ENCODE measurements at places on chromosomes 13 and 19.

DNA sequence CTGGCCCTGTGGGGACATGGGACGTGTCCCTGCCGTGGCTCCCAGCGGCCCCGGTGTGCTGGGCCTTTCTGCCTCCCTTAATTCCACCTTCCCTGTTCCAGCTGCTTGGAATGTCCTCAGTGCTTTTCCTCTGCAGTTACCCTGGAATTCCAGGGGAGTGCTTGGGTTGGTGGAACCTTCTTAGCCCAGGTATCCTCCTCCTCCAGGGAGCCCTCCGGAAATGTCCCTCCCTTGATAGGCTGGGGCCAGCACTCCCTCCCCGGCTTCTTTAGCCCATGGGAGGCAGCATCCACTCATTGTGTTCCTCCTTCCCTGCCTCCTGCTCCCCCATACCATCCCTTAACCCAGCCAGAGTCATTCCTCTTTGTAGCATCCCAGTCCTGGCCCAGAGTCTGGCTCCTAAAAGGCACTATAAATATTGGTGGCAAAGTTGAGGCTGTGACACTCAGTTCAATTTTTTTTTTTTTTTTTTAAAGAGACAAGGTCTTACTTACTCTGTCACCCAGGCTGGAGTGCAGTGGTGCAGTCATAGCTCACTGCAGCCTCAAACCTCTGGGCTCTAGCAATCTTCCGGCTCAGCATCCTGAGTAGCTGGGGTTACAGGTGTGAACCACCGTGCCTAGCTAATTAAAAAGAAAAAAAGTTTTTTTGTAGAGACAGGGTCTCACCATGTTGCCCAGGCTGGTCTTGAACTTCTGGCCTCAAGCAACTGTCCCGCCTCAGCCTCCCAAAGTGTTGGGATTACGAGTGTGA lies 13.7 kb upstream of the SLC7A10 start:
- no peak for DNase-seq

GRCh38 chr19:45173816-45174215 lies 4.2 kb downstream of the TRAPPC6A start:
- DNase-seq, result no peak

- DNase-seq, result no peak
Observed at GRCh38 chr19:56538761-56539263, at the start of gene ZFP28. TSS of gene ZFP28 (plus strand) at chr19:56538948. CDS start at chr19:56539019, 71 bp downstream.

DNA sequence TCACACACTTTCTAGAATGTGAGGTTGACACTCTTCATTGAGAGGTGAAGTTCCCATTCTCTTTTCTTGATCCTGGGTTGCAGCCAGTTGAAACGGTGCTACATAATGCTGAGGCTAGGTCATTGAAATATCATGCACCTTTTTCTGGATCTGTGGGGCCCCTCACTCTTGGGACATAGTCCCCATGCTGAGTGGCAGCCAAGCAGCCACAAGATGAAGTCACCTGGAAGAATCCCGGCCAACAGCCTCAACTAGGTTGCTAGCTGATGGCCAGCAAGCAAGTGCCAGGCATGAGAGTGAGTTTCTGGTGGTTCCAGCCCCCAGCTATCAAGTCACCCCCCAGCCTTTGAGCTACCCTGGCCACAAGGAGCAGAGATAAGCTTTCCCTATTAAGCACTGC lies 148.5 kb upstream of the TSHZ3 start:
- no peak for DNase-seq

GRCh38 chr19:5057860-5058259 lies 88.9 kb downstream of the KDM4B start:
- DNase-seq, result no peak

DNA sequence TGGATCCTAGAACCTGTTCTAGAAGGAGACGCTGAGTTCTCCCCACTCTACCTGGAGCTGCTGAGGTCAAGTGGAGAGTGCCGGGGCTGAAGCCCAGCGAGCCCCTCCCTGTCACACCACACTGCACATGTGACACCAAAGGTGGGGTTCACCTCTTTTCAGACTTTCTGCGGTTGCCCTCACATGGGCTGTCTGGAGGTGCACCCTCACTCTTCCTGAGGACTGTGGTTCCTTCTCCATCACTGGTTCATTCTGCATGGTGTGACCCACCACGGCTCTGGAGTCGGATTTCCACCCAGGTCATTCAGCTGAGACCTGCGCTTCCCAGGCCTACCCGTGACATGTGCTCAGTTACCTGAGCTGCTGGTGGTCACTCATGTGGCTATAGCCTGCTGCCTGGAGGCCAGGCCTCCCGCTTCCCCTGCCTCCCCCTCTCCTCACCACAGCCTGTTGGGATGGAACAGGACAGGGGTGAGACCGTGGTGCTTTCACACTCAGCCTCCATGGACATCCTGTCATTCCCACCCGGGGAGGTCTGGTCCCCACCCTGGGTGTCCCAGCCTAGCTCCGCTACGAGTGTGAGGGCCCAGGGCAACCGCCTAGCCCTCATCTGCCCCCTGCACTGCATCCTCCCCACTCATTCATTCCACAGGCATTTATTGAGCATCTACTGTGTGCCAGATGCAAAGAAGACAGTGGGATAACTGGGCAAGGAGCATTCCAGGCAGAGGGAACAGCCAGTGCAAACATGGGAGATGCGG lies 605 bp upstream of the A1BG start:
- DNase-seq, result no peak

DNA sequence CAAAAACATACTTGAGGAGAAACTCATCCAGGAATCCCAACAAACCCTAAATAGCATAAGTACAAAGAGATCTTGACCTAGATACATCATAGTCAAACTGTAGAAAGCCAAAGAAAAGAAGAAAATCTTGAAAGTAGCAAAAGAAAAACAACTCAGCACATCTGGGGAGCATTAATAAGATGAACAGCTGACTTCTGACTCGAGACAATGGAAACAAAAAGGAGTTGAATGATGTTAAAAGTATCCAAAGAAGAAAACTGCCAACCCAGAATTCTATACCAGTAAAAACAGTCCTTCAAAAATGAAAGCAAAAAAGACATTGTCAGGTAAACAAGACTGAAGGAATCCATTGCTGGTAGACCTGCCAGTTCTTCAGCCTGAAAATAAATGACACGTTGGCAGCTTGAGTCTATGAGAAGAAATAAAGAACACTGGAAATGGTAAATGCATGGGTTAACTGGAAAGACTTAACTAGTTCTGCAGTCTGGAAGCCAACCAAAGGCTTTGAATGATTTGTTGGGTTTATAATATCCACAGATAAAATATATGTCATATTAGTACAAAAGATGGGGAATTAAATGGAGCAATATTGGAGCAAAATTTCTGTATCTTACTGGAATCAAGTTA lies 46.8 kb downstream of the TSSK6 start:
- no peak for DNase-seq

- DNase-seq, result no peak
Observed at GRCh38 chr13:112857914-112858490, 111.0 kb upstream of the MCF2L start.

GRCh38 chr19:5960005-5961001 lies 17.6 kb downstream of the RANBP3 start:
- no peak for DNase-seq

DNA sequence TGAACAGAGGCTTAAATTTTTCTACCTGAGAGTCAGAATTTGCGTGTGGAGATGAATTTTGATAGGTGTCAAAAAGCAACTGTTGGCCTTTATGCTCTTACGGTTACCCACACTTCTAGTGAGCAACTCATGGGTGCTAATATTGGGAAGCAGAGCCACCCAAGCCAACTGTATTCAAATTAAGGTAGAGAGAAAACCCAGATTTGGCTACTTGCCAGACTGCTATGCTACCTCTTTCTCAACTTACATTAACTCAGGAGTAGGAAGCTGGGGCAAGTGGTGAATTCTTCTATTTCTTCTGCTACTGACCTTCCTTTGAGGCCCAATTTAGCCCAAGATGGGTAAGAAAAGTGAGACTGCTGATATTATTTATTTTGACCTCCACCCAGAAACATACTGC lies 83.9 kb downstream of the OLFM4 start:
- no peak for DNase-seq

DNA sequence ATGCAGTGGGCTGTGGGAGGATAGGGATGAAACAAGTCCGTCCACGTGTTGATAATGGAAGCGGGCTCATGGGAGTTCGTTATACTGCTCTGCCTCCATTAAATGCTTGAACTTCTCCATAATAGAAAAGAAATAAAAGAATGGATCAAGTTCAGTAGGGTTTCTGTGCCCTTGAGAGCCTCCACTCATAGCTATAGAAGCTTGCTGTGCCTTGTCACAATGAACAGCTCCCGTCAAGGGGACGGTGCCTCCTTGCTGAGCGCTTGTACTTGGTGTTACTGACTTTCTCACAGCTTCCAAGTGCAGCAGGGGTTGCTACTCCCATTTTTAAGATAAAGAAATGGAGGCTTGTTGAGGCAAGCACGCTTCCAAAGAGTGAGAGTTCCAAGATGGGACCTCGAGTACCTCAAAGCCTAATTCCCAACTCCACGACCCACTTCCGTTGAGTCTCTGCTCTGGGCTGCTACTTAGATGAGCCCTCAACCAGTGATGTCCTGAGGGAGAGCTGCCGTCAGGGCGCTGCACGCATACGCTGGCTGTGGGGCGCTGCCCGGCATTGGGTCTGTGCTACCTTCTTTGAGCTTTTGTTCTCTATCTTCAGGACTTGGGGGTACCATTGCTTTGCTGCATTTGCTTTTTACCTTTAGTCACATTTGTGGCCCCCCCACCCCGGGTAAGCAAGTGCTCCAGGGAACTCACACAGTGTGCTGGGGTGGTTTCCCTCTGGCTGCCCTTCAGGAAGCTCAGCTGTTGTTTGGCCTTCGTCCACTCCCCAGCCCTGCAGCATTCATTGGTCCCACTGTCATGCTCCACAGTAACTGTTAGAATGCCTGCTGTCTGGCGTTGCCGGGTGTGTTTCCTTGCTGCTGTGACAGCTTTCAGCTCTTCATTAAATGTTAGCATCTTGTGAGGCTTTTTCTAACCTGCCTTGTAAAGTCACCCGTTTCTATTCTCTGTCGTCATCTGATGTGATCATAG lies 9.5 kb downstream of the SNRNP70 start:
- no peak for DNase-seq

- DNase-seq, result no peak
Observed at GRCh38 chr13:95552208-95552538, 347 bp upstream of the CLDN10 start.

- no peak for DNase-seq
Observed at GRCh38 chr13:90545070-90545840, 802.2 kb upstream of the MIR17HG start.

DNA sequence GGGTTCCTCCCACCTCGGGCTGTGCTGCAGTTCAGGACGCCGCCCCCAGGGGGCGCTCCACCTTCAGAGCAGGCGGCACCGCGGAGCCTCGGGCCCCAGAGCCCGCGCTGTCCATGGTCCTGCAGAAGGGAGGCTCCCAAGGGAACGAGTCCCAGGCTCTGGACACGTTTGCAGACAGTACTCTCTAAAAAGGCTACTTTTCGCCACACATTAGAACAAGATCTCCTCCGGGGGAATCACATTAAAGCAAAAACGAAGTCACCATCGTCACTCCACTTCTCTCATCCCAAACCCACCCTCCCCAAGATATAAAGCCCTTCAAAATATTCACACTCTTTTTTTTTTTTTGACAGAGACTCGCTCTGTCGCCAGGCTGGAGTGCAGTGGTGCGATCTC lies 4.6 kb upstream of the SIGLEC10 start:
- peak; percentile 89 for DNase-seq

DNA sequence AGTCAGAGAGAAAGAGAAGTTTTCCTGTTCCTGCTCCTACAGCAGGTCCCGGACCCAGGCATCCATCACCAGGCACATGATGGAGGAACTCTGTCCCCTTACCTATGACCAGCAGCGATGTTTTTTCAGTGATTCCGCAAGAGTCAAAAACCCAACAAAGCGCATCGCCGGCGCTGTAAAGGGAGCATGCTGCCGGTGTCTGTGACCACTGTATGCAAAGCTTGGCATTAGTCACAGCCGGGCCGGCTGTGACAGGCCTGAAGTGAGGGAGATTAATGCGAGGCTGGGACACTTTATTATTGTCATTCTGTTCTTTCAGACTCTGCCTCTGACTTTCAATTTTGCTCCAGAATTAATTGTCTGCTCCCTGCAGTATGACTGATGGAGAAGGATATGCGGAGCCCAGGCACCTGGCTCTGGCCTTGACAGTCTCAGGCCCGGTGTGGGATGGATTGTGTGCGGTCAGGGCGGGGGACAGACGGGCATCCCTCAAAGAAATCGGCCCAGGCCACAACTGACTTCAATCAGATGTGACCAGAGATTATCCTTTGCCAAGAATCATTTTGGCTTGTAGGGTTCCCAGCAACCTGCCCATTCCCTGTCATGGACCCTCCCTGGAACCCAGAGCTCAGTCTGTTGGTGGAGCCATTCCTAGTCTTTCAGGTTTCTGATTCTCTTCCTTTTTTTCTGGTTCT lies 462.0 kb upstream of the ZNF507 start:
- DNase-seq, result no peak

Data from activated T-cell treated with anti-CD3 and anti-CD28 coated beads, Interleukin-2, amount 50 U/mL, for 72 hours (primary cell).